ENCODE measurements at places on chromosomes 12 and 14.

DNA sequence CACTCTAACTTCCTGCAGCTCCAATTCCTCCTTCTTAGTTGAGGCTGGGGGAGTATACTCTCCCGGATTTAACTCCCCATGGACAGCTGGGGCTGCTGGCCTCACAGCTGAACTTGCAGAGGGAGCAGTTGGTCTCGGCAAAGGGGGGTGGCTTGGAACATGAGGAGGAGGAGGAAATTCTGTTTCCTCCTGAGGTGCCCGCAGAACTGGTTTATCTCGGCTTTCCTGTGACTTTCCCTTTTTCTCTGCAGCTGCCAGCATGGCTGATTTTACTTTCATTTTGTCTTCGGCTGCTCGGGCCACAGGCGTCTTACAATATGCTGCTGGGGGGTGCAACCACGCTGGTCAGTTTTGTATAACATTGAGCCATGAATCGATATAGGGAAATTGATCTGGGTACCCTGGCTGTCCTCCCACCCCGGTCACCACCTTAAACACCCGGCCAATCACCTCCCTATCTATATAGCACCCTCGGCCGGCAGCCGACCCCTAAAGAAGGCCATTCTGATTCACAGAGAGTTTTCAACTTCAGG, 1317.6 kb downstream of the TMEM121 start:
- no peak for DNase-seq

- no peak for DNase-seq
Observed at GRCh38 chr12:52331833-52332232, 10.6 kb upstream of the KRT83 start.

GRCh38 chr12:38053113-38053512, 263.5 kb upstream of the ALG10B start:
- no peak for DNase-seq

DNA sequence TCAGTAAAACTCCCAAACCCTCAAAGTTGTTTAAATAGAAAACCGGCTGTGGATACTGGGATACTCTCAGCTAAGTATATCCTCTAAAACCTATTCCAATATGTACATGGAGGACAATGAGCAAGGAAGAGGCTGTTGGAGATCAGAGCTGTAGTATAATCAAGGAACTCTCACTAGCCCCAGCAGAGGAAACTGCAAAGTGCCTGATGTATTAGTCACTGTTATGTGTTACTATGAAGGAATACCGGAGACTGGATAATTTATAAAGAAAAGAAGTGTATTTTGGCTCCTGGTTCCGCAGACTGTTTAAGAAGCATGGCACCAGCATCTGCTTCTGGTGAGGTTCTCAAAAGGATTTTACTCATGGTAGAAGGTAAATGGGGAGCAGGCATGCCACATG, 65.6 kb upstream of the RPL10L start:
- peak; percentile 30 for DNase-seq

- DNase-seq = no peak
Observed at GRCh38 chr14:71856199-71856919, 75.9 kb upstream of the RGS6 start.

DNA sequence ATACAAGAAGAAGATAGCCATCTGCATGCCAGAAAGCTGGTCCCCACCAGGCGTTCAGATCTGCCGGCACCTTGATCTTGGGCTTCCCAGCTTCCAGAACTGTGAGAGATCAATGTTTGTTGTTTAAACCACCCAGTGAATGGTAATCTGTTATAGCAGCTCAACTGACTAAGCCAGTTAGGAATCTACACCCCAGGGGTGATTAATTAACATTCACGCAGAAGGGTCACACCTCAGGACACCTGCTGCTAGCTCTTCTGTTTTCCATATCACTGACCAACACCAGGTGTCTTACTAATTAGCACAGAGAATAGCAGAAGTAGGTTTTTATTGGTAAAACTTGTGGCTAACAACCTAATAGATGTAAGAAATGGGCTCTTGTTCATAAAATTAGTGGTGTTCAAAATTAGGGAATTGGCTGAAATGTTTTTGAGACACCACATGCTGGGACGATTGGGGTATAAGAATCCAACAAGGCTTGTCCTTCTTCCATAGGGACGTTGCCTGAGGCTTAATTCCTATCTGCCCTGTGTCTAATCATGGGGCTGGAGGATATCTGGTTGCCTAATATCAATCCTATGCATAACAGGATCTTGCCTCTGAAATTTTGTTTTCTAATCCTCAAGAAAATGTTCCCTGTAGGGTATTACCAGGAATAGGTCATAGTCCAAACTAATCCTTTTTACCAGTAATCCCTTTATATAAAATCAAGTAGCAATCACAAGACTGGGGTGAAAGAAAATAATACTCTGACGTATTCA, 42.0 kb upstream of the CHST11 start:
- peak; percentile 23 for DNase-seq

GRCh38 chr14:24915958-24916595, 133.9 kb downstream of the STXBP6 start:
- no peak for DNase-seq

GRCh38 chr14:32618991-32619390, 289.9 kb downstream of the AKAP6 start:
- no peak for DNase-seq

GRCh38 chr14:45251912-45252311, 1.1 kb downstream of the MIS18BP1 start:
- peak; percentile 36 for DNase-seq

- no peak for DNase-seq
Observed at GRCh38 chr12:96172981-96173380, 21.2 kb upstream of the ELK3 start.

- no peak for DNase-seq
Observed at GRCh38 chr12:66103016-66103913, 27.3 kb downstream of the LLPH start.

DNA sequence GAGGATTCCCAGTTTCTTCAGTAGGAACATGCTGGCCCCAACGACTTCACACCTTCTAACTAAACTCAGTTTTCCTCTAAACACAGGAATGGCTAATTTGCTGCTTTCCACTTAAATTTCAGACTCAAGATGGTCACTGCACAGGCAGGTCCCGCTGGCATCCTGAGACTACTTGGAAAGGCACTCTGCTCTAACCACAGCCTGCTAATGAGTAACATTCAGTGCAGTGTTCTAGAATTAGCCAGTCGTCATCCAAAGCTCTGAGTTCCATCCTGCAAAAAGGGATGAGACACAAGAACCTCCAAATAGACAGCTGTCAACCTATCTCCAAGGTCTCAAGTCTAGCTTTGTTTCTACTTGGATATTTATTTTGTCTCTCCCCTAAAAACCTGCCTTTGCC, 6.0 kb downstream of the CCDC92 start:
- peak; percentile 64 for DNase-seq

Measured in astrocyte of the spinal cord (primary cell).